NCI-H774 (cell line): ENCODE measurements at places on chromosomes 7 and 10.

- no peak for DNase-seq
Observed at GRCh38 chr10:60277656-60278055, 112.0 kb downstream of the ANK3 start.

DNA sequence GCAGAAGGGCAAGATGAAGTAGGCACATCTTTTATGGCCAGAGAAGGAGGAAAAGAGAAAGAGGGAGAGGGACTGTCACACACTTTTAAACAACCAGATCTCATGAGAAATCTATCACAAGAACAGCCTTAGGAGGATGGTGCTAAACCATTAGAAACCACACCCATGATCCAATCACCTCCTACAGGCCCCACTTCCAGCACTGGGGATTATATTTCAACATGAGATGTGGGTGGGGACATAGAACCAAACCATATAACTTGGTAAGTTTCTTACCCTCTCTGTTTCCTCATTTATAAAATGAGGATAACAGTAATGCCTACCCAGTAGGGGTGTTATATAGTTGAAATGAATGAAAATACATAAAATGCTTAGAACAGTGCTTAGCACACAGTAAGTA, 66.0 kb downstream of the CHCHD3 start:
- no peak for DNase-seq

- DNase-seq, result no peak
Observed at GRCh38 chr7:158174947-158175346, 412.7 kb downstream of the PTPRN2 start.

DNA sequence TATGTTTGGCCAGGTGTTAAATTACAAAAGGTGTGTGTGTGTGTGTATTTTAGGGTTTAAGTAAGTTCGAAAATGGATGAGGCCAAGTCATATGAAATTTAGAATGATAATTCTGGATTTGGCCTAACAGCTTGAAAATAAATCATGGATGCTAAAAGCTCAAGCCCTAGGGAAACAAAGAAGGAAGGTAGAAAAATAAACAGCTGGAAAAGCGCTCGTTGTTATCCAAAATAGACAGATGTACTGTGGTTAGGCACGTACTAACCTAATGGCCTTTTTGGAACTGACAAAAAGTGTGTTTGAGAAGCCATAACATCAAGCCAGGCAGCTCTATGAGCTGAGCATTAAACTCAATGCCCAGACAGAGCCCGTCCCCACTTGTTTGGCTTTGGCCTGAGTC, 17.5 kb upstream of the PALS2 start:
- no peak for DNase-seq

DNA sequence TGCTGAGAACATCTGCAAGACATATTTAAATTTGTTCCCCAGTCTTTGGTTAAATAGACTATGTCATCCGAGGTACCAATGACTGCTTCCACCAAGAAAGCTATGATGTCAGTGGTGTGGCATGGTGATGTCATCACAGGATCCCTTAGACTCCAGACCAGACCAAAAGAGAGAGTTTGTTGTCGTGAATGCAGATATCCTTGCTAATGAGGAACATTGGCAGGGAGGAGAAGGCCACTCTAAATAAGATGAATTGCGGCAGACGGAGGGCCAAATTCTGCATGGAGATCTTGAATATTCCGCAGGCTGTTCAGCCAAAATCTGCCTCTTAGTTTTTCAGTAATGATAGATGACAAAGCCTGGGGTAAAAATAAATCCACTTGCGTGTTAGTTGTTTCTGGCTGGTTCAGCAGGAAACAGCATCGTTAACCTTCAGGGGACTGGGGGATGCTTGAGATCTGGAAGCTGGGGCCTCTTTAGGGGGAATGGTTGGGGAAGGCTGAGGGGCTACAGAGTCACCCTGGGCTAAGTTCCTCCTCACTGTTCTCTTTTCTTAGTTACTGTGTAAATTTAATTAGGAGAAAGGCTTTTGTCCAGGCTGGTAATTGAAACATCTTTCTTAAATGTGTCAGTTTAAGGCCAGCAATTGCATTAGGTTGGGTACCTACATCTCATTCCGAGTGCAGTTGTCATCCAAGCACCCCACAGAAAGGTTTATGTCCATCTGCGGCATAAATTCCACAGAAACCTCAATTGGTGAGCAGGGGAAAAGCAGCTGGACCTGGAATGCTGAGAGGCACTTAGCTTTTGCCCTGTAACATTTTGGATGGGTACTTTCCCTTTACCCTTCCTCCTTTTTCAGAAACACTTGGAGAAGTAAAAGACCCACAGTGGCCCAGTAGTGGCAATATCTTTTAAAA, 11.6 kb upstream of the CAMK1D start:
- no peak for DNase-seq

DNA sequence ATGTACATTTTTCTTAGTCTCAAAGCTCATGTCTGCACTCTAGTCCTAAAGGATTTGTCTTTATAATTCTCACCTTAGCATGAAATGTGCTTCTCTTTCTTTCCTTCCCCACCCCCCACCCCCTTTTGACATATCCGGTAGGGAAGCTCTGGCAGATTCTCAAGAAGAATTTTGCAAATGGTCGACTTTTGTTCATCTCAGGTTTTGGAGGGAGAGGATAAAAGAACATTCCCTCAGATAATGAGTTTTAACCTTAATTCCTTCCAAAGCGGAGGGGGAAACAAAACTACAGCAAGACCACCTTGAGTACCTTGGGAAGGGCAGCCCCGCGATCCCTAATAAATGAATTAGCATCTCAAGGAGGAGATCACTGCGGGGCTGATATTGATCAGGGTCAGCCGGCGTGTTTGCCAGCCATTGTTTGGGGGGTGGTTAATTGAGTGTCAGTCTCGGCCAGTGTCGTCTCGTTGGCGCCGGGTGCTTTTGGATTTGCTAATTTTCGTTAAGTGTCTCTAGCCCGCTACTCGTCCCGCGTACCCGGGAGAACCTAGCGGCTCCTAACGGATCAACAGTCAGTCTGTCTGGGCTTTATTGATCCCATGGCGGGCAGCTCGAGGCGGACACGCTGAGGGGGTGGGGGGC, 874 bp upstream of the BAMBI start:
- DNase-seq, result no peak

- no peak for DNase-seq
Observed at GRCh38 chr10:48634198-48634983, 29.5 kb upstream of the ARHGAP22 start.

DNA sequence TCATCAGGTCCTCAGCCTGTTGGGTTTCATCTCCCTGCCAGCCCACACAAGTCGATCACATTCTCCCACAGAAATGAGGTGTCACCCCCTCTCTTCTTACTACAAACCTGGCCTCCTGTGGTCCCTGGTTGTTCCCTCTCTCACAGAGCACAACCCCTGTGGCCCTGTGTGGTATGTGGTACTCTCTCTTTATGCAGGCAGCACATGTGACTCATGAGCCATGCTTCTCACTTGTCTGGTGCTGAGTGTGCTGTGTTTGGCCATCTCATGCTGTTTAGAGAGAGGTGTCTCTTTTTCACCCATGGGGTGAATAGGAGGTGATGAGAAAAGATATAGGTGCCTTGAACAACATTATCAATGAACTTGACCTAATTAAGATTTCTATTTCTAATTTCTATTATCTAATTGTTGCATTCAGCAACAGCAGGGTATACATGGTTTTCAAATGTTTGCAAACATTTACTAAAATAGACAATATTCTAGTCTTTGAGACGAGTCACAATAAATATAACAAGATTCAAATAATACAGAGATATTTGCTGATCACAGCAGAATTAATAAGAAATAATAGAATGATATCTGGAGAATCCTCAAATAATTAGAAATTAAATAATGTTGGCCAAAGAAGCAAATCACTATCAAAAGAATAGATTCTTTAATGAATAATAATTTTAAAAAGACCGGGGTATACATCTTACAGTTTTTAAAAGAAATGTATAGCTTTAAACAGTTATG, 633.8 kb upstream of the IGFBP3 start:
- DNase-seq, result no peak

- no peak for DNase-seq
Observed at GRCh38 chr10:120456626-120457430, at the start of gene PLPP4. Gene PLPP4, plus strand, starts transcription at chr10:120457227. Its CDS starts 79 bp downstream, at chr10:120457306.

- DNase-seq, result no peak
Observed at GRCh38 chr7:142968229-142968628, 6.1 kb upstream of the KEL start.

DNA sequence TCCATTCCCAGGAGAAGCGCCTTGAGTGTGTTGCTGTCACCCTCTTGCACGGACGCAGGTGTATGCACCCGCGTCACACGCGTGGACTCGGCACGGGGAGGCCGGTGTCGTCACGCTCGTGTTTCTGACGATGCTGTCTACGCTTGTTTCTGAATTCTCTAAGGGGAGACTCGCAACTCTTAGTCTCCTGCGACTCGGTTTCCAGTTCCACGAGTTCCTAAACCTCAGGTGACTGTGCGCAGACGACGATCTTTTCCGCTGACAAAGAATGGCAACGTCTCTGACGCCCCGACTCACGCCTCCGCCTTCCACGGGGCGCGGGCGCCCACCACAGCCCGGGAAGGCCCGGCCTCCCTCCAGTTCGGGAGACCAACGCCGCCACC, 579 bp downstream of the IDI1 start:
- DNase-seq, result no peak

DNA sequence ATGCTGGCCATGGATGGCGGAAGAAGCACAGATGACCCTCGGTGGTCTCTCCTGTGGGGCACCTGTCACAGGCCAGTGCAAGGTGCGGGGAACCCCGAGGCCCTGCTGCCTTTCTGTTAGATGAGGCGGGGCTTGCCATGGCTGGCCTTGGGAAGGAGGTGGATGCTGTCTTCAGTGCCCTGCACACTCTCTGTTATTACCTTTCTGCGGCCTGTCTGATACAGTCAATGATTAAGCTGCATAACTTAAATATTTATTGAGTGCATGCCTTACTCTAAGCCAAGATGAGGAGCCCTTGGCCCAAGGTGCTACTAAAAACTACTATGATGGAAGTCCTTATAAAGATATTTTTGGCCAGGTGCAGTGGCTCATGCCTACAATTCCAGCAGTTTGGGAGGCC, 36.7 kb upstream of the MNX1 start:
- no peak for DNase-seq

DNA sequence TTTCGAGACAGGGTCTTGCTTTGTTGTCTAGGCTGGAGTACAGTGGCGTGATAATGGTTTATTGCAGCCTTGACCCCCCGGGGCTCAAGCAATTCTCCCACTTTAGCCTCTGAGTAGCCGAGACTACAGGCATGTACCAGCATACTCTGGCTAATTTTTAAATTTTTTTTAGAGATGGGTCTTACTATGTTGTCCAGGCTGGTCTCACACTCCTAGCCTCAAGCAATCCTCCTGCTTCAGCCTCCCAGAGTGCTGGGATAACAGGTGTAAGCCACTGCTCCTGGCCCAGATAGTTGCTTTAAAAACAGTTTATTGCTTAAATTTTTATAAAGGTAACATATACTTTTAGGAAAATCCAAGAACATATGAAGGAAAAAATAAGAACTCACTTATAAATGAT, 26.3 kb downstream of the NEURL1 start:
- DNase-seq, result no peak

GRCh38 chr10:110901954-110902819, 16.8 kb downstream of the BBIP1 start:
- DNase-seq, result no peak

GRCh38 chr10:79452174-79452611, 6.8 kb upstream of the ZCCHC24 start:
- no peak for DNase-seq

DNA sequence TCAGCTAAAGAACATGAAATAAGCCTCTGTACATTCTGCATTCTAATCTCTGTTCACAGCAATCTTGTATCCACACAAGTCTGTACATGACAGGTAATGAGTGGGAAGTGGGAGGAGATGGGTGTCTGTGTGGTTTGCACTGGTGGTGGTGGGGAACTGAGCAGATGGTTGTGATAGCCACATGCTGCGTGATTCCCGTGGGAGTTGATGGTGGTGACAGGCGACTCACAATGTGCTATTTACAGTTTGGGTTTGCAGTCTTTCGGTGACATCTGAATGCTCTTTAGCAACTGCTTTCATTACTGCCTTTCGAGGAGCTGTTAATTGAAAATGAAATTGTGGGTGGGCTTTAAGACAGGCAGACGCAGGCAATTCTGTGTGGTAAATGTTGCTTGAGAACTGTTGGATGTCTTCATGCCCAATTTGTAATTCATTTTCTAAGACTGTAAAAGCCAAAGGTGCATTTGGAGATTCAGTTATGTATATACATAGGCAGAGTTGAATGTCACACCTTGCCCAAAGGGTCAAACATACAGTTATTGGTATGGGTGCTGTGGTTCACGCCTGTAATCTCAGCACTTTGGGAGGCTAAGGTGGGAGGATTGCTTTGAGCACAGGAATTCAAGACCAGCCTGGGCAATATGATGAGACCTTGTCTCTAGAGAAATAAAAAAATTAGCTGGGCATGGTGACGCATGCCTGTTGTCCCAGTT, 308.2 kb downstream of the AUTS2 start:
- DNase-seq, result no peak

DNA sequence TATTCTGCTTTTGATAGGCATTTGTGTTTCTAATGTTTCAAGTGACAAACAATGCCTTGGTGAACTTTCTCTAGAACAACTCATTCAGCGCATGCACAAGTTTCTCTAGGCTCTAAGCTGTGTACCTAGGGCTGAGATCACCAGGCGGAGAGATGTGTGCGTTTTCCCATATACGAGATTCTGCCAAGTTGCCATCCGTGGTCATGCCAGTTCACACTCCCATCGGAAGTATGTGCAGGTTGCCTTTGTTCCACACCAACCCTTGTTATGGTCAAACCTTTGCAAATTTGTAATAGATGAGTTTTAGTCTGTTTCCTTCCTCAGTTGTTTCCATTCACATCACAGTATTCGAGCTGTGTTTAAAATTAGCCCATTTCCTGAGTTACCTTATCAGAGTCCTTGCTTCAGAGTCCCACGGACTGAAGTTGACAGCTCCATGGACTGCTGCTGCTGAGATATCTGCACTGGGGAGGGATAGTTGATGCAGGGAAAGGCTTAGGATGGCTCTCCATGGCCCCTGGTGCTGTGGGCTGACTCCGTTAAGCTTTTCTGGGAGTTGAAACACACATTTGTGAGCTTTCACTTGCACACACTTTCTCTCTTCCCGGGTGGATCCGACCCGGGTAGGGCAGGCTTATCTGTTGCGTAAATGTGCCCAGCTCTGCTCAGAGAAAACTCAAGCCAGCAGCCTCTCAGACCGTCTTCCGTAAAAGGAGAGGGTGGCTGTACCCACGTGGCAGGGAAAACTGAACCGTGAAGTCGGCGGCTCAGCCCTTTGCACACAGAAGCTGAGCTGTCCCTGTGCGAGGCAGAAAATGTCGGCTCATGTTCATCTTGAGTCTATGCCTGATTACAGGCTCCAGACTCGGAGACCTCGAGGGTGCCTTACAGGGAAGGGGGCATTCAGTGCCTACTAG, 49.4 kb downstream of the HK1 start:
- DNase-seq, result no peak

DNA sequence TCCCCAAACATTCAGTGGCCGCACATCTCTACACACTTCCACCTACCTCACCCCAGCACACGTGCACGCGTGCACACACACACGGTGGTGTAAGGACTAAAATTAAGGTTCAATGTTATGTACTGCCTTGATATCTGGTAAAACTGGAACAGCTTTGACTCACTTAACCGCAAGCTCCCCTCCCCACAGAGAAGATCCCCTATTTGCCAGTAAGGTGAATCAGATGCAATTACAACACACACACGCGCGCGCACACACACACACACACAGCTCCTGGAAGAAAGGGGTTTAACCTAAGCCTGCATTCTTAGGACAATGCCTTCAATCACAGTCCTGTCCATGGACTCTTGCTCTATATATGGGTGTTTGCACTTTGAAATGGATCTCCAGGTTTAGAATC, 25.5 kb upstream of the VPS41 start:
- no peak for DNase-seq

- no peak for DNase-seq
Observed at GRCh38 chr7:516606-517456, 2.8 kb downstream of the PDGFA start.

GRCh38 chr10:69846293-69846921, 44.7 kb downstream of the COL13A1 start:
- no peak for DNase-seq
